ENCODE measurements at places on chromosomes 5 and 9. TPM values are rescaled to one million over a fixed set of nuclear protein-coding genes. Genes with fewer than 3 reads are reported as not detected.

C5orf63 gene
- total RNA-seq: 3.0 TPM

CCL27 gene
- total RNA-seq: 0.86 TPM

DNA sequence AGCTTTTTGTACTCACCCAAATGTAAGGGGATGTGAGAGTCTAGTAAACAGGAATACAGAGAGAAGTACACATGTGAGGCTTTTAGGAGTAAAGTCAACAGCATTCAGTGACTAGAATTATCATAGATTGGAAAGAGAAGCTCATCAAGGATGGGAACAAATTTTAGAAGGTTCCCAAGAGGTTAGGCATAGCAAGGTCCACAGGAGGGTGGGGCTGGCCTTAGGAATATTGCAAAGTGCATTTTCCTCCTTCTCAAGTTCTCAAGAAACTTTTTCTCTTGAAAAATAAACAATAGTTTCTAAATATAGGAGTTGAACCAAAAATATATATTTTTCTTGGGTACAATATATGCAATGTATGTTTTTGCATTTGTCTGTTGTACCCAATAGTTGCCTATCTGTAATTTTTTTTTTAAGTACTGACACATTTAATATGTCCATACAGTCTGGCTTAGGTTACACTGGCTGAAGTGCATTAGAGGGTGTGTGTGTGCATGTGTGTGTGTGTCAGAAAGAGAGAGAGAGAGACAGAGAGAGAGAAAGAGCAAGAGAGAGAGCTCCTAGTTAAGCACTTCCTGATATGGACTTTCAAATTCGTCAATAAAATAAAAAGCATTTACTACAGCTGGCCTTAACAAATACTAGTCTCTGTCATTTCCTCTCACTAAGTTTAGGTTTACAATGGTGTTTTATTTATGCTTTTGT is 62.2 kb downstream of the SNX18 start:
- DNase-seq: no peak

- DNase-seq: no peak
Measured at GRCh38 chr5:67639313-67639712, 442.7 kb upstream of the CD180 start.

IL4 gene
- total RNA-seq: not detected

- DNase-seq: no peak
Measured at GRCh38 chr9:74775396-74775795, 112.3 kb downstream of the TRPM6 start.

GRCh38 chr9:89955626-89956025 is 350.8 kb downstream of the GADD45G start:
- no peak for DNase-seq

DNA sequence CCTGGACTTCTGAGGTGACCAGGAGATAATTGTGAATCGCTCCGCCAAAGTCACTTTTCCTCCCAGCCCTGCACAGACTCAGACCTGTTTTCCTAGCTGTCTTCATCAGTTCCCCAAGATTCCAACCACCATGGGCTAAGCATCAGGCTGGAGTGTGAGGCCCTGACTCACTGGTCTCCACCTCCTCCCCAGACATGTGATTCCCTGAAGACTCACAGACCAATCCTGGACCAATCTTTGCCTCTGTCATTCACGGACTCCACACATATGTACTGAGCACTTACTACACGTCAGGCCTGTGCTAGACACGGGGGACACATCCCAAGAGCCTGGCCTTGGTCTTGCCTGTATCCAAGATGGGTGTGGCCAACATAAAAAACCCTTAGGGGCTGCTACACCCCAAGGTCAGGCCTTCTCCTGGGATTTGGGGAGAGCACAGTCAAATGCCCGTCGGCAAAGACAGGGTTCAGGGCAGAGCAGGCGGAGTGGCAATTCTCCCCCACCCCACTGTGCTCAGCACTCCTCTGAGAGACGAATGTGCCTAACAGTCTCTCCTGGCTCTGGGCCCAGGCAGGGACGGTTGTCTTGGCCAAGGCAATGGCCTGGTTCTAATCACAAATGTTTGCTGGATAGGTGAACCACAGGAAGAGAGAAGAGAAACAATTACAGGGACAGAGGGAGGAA is 11.9 kb downstream of the EEIG1 start:
- DNase-seq: no peak

- no peak for DNase-seq
Measured at GRCh38 chr9:130952065-130952762, 13.2 kb upstream of the FIBCD1 start.

DNA sequence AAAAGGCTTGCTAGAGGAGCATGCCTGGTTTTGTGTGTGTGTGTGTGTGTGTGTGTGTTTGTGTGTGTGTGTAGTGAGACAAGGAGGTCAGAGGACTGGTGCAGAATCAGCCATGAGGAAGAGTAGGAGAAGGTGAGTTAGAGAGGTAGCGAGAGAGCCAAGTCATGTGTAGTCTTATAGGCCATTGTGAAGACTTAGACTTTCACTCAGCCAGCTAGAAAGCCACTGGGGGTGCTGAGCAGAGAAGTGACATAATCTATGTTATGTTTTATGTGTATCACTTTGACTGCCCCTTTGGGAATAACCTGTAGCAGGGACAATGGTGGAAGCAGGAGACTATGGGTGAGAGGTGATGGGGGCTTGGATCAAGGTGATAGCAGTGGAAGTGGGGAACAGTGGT is 180.5 kb upstream of the CLINT1 start:
- no peak for DNase-seq

Data from neural crest cell (in vitro differentiated cells).